Stimulated activated CD8-positive, alpha-beta memory T cell treated with anti-CD3 and anti-CD28 coated beads, Interleukin-15, amount 100 ng/mL, for 4 hours (primary cell): ENCODE measurements at places on chromosomes 13 and 19.

GRCh38 chr13:114259974-114260373 is 21.4 kb upstream of the UPF3A start:
- no peak for DNase-seq

- no peak for DNase-seq
Measured at GRCh38 chr19:39412867-39413271, 400 bp downstream of the PLEKHG2 start.

- no peak for DNase-seq
Measured at GRCh38 chr13:50783066-50783465, 60.4 kb downstream of the DLEU7 start.

GRCh38 chr13:40352380-40352778 is 314.1 kb downstream of the FOXO1 start:
- DNase-seq: no peak

GRCh38 chr19:39064405-39064804 is 19.8 kb upstream of the ACP7 start:
- DNase-seq: no peak
